Globus pallidus (tissue), 1 donor: ENCODE measurements at places on chromosomes 4 and X.

DNA sequence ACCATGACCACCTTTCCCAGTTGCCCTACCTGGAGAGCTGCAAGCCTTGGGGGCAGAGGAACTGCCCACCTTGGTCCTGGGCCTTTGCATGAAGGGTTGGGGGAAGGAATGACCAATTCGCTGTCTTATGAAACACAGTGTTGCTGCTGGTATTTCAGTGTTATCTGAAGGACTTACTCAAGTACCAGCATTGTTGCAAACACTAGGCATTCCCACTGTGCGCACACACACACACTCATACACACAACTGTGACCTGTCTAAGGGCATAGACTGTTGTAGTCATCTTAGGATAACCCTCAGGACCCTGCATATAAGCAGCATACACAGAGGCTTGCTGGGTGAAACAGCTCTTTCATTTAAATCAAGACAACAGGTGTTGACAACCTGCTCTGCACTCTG lies 210.9 kb downstream of the EVC2 start:
- DNase-seq: no peak

DNA sequence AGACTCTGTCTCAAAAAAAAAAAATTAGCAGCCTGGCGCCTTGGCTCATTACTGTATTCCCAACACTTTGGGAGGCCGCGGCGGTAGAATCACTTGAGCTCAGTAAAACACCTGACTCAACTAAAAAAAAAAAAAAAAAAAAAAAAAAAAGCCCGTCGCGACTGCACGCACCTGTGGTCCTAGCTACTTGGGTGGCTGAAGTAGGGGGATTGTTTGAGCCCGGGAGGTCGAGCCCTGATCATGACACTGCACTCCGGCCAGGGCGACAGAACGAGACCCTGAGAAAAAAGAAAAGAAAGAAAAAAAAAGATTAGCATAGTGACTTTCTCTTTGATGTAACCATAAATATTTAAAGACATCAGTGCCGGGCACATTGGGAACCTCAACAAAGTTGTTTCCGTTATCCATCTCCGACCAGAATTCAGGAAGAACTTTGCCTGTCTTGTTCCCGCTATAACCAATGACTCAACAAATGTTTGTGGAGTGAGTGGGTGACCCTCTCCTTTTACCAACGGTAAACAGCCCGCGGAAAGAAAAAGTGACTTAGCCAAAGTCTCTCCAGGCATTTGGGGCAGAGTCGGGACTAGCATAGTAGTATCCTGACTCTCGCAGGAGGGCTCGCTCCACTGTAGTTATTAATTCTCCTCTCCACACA lies 553 bp upstream of the MED28 start:
- no peak for DNase-seq

GRCh38 chr4:2837110-2837903 lies 6.3 kb upstream of the ADD1 start:
- no peak for DNase-seq

DNA sequence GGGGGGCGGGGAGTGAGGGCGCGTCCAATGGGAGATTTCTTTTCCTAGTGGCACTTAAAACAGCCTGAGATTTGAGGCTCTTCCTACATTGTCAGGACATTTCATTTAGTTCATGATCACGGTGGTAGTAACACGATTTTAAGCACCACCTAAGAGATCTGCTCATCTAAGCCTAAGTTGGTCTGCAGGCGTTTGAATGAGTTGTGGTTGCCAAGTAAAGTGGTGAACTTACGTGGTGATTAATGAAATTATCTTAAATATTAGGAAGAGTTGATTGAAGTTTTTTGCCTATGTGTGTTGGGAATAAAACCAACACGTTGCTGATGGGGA lies 1.1 kb downstream of the HTT start:
- DNase-seq: no peak

DNA sequence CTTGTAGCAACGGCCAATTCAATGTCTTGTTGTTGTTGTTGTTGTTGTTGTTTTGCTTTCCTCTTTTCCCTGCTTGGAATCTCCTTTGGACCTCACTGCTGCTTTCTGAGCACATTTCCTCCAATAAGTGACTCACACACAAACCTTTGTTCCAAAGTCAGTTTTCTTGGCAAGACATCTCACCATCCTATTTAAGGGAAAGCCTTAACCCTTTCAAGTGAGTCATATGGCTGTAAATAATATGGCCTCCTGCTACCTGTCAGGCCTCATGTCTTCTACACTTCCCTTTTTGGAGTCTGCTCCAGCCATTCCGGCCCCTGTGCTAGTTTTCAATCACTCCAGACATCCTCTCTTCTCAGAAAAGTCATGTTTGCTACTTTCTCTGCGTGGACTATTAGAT lies 79.5 kb upstream of the MAGEB10 start:
- DNase-seq: no peak

- no peak for DNase-seq
Observed at GRCh38 chr4:158192439-158193158, 17.7 kb upstream of the TMEM144 start.

GRCh38 chrX:42290608-42291007 lies 367.3 kb upstream of the CASK start:
- no peak for DNase-seq

GRCh38 chr4:79739912-79740311 lies 331.9 kb upstream of the GK2 start:
- DNase-seq: no peak

GRCh38 chr4:185344743-185345538 lies 50.8 kb downstream of the LRP2BP start:
- DNase-seq: no peak

- no peak for DNase-seq
Observed at GRCh38 chr4:150348079-150348478, 233.9 kb upstream of the MAB21L2 start.

DNA sequence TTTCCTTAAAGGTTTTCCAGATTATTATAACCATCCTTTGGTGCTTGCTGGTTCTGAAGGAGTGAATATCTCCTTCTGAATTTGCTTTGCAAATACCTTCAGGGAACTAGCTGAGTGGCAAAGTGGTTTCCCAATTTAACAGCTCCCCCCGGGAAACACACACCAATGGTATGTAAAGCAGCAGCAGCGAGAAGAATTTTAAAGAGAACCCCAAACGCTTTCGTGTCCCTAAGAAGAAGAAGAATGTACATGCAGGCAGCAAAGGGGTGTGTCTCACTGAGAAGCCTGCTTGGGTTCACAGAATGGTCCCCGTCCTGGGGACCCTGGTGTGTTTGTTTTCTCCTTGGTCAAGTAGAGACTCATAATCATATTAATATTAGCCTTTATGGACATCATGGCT lies 4.2 kb upstream of the AKAP17A start:
- DNase-seq: no peak

GRCh38 chrX:9055354-9055753 lies 21.4 kb upstream of the FAM9B start:
- peak; percentile 5 for DNase-seq

GRCh38 chr4:189355590-189355989 lies 585.1 kb upstream of the FRG1 start:
- no peak for DNase-seq

DNA sequence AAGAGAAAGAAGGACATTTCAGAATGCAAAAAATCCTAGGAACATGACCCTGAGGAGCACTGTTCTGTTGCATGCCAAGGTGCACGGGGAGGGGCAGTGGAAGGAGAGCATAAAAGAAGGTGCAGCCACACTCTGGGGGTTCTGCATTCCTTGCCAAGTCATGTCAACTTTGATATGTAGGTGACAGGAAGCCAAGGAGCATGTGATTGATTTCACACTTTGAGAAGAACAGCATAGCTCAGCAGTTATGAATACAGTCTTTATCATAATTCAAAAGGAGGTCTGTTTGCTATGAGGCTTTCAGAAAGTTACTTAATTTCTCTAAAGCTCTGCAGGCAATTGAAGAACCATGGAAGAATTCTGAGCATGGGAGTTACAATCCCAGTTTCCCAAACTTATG lies 50.6 kb downstream of the SCFD2 start:
- no peak for DNase-seq

DNA sequence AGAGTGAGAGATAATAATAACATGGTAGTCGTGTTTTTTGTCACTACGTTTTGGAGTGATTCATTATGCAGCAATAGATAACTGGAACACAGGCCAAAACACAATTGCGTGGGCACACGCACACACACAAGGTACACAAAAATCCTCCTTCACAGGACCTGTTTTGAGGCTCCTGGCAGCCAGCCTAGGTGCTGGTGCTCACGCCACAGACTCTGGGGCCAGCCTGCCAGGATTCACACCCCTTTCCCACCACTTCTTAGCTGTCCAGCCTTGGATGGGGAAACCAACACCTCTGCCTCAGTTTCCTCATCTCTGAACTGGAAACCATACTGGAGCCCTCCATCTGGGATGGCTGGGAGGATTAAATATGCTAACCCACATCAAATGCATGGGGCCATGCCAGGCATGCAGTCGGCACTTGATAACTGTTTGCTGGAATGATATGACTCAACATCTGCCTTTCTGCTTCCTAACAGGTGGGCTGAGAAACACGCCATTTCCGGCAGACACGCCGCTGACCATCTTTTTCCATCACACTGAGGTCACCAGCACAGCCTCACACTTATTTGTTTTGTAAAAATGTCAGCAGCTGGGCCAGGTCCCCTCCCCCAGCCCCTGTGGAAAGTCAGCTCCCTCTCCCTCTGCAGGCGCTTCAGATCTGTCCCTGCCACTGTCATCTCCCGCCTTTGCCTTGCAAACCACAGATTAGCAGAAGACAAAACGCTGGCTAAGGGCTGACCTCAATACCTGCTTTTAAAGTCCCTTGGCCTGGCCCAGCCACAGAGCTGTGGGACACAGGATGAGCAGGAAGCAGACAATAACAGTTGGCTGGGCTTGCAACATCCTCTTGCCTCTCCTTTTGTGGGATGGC lies 237.5 kb downstream of the BCOR start:
- DNase-seq: no peak

DNA sequence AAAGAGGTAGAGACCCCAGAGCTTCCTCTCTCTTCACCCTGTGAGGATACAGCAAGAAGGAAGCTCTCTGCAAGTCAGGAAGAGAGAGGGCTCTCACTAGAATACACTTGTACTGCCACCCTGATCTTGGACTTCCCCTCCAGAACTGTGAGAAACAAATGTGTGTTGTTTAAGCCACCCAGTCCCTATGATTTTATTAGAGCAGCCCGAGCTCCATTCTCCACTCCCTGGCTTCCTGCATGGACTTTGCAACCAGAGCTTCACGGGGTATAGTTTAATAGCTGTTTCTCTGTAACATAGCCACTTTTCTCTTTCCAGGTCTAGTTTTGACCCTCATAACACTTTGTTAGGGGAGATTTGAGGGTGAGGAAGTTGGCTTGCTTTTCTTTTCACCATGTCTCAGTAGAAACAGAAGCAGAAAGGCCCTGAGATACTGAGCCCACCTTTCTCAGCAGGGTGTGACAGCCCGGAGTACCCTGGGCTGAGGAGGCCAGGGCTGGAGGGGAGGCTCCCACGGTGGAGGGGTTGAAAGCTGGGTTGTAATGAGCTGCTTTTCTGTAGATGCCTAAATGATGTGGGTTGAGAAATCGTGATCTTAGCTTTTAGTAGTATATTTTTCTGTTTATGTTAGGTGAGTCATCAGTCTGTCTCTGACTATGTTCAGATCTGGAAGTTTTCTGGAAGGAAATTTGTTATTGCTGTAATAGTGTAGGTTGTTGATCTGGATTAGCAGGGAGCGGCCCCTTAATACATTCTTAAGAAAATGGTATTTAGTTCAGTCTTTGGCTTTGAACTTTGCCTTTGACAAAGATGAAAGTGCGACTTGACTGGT lies 118.6 kb downstream of the PTTG2 start:
- DNase-seq: peak; percentile 40

GRCh38 chr4:46432923-46433322 lies 43.0 kb upstream of the GABRA2 start:
- DNase-seq: no peak

DNA sequence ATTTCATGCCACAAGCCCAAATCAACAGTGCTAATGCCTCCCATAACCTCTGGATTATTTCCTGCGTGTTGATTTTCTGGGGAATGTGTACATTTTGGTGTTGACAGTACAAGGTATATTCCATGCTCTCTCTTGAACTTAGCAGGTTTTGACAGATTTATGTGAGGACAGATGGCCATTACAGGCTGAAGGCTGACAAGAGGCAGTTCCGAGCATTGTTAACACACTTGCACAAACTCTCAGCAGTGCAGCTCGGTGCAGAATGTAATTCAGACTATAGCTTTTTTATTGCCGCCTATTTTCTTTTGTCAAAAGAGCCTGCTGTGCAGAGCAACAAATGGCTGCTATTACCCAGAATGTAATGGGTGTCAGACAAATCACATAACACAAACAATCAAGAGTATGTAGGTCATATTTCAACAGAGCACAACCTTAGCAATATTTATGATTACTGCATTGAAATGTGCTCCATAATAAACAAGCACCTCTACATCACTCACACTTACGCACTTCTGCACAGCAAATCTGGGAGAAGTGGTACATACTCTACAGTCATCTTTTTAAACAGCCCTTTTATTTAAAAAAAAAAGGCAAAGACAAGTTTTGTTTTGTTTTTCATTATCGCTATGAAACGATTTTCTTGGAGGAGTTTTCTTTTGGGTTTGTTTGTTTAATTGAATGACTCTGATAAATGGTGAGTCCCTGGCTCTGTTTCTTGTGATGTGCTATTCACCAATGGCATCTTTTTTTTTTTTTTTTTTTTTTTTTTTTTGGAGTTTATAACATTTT lies 71.6 kb downstream of the PPARGC1A start:
- DNase-seq: no peak

GRCh38 chrX:48833542-48834138 lies 1.8 kb downstream of the PCSK1N start:
- DNase-seq: peak; percentile 11

GRCh38 chrX:31464306-31464915 lies 392.6 kb upstream of the FTHL17 start:
- DNase-seq: no peak

DNA sequence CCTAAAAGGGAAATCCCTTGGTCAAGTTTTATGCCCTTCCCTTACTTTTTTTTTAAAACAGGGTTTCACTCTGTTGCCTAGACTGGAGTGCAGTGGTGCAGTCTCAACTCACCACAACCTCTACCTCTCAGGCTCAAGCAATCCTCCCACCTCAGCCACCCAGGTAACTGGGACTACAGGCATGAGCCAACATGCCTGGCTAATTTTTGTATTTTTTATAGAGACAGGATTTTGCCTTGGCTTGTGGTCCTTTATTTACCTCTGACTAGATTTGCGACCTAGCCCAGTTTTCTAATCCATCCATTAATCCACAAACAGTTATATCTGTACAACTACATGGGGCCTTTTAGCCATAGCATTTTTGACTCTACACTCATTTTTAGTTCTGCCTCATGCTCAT lies 23.7 kb downstream of the CDS1 start:
- DNase-seq: no peak

- DNase-seq: peak; percentile 23
Observed at GRCh38 chr4:5710961-5711478, at the start of gene EVC. EVC (plus strand) TSS chr4:5711201; CDS start chr4:5711381, 180 bp downstream.

DNA sequence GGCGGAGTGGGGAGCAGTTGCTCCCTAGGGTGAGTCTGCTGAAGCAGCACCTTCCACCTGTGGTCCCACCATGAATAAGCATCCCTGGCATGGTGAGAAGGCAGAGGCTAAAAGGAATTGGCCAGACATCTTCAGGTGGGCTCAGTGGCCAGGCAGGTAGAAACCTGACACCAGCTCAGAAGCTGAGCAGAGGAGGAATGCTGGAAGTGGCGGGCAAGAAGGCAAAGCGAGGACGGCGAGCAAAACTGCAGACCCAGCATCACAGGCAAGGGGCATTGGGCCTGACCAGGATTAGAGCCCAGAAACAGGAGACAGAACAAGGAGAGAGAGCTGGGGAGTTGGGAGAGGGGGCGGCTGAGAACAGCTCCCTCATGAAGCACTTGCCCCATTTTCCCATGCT lies 25.3 kb downstream of the TSC22D3 start:
- no peak for DNase-seq
